Head of caudate nucleus (tissue), 42 donors: ENCODE measurements at places on chromosomes 2 and 18.

GRCh38 chr2:28155627-28156026 is 237.0 kb upstream of the FOSL2 start:
- DNase-seq = no peak

GRCh38 chr18:48452861-48453323 is 43.7 kb upstream of the ZBTB7C start:
- no peak for DNase-seq

- DNase-seq = no peak
Observed at GRCh38 chr18:74501386-74501785, 5.2 kb downstream of the CNDP2 start.

DNA sequence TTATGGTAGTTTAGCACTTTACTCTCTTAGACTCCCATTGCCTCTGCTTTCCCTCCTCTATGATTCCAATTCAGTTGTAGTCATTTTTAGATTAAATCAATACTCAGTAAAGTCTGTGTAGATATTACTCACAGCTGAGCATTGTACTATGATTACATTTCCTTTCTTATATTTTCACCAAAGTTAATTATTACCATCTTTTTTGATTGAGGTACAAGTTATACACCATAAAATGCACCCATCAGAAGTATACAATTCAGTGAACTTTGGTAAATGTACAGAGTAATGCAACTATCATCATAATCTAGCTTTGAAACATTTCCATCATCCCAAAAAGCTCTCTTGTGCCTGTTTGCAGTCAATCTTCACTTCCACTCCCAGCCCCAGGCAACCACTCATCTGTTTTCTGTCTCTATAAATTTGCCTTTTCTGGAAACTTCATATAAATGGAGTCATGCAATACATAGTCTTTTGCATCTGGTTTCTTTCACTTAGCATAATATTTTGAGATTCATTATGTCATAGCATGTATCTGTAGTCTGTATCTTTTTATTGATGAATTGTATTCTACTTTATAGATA is 30.2 kb upstream of the ETAA1 start:
- DNase-seq = no peak

- peak; percentile 85 for DNase-seq
Observed at GRCh38 chr2:234544659-234545611, 48.1 kb upstream of the ARL4C start.

GRCh38 chr2:148531235-148531634 is 113.3 kb upstream of the EPC2 start:
- no peak for DNase-seq

DNA sequence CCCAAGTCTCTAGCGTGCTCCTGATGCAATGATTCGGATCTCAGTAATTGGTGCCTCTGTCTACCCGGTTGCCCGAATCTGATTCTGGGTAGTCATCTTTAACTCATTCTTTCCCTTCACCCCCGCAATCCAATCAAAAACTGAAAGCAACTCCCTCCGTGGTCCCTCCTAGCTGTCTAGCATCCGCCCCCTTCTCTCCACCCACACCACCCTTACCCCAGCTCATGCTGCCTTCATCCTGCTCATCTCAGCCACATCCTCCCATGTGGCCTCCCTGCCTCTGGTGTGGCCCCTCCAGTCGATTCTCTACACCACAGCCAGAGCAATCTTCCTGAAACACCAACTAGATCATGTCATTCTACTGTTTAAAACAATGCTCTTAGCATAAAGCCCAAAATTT is 62.3 kb downstream of the TTC32 start:
- DNase-seq = no peak

- DNase-seq = no peak
Observed at GRCh38 chr2:219611866-219612576, 14.4 kb downstream of the STK11IP start.

DNA sequence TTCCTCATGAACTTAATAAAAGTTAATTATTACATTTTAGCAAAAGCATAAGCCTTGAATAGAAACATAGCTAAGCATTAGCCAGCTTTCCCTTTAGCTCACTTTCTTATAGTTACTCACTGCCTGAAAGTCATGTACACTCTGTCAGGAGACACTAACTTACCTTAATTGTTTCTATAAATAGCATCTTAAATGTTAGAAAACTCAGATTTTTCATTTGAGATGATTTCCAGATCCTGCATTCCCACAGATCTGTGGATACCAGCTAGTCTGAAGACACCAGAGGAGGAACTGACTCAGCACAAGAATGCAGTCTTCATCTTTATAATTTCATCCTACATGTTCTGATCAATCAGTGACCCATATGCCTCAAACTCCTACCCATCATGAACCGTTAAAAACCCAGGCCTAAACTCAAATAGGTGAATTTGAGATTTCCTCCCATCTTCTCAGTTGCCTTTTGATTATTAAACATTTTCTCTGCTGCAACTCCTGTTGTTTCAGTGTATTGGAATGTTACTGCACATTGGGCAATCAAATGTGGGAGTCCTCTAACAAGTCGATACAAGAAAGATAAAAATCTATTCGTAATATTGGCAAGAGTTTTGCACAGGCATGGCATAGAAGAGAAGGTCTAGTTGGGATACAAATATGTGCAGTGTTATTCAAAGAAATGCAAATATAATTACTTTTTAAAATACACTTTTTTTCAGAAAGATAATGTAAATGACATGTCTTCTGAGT is 857.4 kb upstream of the CDH2 start:
- DNase-seq = no peak

DNA sequence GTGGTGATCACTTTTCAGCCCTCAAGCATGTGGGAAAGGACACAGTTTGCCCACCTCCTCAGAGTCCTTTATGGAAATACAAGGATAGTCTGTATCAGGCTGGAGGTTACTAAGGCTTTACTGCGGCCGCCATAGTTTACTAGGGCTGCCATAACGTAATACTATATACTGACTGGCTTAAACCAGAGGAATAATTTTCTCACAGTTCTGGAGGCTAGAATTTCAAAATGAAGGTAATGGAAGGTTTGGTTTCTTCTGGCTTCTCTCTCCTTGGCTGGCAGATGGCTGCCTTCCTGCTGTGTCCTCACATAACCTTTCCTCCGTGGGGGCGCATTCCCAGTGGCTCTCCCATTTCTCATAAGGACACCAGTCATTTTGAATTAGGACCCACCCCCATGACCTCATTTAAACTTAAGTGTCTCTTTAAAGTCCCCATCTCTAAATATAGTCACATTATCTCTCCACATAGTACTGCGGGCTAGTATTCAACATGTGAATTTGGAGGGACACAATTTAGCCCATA is 12.5 kb upstream of the ATIC start:
- DNase-seq = no peak

DNA sequence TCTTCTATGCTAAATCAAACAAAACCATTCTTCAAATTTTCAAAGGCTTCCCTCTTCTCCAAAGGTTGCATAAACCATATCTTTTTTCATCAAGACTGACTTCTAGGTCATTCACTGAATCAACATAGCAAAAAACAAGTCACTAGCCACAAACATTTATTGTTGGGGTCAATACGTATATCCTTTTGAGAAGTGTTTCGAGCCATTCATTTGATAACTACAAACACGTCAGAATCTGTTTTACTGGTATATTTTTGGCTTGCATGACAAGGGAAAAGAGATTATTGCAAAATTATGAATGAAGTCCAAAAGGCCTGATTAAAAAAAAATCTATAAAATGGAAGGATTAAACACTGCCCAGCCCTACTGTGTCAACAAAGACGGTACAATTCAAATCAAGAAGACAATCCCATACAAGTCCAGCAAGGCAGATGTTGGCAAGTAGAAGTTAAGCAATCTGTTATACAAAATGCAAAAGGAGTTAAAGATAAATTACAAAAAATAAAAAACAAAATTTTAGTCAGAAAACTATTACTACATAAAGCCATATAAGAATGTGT is 222.4 kb downstream of the SRBD1 start:
- DNase-seq = no peak

DNA sequence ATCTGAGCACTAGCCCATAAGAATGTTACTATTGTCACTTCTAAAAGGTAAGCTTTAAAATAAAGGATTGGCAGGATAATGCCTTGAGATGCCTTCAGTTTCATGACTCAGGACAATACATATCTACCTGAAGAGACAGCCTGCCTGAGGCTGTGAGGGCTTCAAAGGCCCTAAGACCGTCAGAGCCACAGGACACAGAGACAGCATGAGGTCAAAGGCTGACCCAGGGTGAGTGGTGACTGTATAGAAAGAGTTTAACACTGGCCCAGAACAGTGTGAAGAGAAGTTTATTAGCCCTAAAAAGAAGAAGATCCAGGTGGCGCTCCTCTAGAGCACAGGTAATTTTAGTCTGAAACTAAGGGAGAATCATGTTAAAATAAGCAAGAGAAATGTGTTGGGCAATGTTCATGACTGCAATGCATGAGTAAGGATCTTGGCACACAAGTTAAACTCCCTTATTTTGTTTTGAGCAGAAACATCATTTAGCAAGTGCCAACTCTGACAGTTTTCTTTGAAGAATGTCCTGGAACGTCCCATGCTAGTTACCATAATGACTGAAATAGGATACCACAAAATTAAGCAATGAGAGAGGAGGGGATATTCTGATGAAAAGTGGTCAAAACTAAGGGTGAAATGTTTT is 78.1 kb upstream of the FAM110C start:
- DNase-seq = no peak

- no peak for DNase-seq
Observed at GRCh38 chr2:42787788-42788477, 4.5 kb downstream of the HAAO start.

GRCh38 chr2:200050921-200051610 is 95.7 kb downstream of the MAIP1 start:
- no peak for DNase-seq

GRCh38 chr2:24621779-24622538 is 130.9 kb downstream of the NCOA1 start:
- DNase-seq = no peak

DNA sequence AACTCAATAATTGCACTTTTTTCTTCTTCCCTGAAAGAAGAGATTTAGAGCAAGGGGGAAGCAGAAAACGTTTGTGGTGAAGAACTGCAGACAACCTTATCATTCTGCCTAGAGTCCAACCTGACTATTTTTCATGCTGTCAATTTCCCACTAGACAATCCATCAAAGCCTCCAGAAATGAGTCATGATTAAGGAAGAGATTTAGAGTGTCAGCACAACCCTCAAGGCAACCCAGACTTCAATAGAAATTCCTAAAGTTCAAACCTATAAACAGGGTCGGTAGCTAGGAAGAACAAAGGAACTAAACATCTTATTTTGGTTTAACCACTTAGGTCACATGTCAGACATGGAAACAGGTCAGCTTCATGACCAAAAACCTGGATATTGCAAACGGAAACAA is 86.9 kb downstream of the SLC25A12 start:
- DNase-seq = no peak

- peak; percentile 48 for DNase-seq
Observed at GRCh38 chr2:54503192-54503591, 47.1 kb downstream of the SPTBN1 start.

DNA sequence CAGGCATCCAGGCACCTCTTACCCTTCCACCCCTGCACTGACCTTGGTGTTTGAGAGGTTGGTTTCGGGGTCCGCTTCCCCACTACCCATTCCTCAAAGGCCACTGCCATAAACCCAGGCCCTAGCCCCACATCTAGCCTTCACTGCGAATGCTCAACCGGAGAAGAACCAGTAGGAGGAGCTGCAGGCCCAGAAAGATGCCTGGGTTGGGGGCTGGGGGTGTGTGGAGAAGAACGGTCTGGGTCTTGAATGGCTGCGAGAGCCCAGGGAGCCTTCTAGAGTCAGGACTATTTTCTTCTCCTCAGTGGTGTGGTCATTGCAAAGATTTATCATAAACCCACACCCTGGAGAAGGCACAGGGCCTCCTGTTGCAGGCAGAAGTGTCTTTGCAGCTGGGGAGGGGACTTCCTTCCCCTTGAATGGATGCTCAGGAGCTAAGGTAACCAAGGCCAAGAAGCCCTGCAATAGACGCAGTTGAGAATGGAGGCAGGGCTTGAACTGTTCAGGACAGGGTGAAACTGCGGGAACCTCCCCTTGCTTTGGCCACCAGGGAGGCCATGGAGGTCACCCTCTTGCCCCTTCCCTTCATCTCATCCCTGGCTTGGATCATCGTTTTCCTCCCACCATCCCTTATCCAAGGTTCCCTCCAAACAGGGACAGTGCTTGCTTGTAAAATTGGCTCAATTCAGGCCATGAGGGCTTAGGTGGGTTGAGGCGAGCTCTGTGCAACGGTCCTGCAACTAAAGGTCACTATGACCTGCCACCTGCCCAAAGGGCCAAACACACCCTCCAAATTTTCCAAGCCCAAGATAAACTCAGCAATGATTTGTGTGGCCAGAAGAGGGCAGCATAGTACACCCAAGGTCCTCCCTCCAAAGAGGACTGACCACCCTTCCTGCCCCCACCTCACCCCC is 20.9 kb downstream of the THNSL2 start:
- DNase-seq = no peak

GRCh38 chr2:25419678-25420242 is 78.0 kb upstream of the DNMT3A start:
- DNase-seq = no peak

DNA sequence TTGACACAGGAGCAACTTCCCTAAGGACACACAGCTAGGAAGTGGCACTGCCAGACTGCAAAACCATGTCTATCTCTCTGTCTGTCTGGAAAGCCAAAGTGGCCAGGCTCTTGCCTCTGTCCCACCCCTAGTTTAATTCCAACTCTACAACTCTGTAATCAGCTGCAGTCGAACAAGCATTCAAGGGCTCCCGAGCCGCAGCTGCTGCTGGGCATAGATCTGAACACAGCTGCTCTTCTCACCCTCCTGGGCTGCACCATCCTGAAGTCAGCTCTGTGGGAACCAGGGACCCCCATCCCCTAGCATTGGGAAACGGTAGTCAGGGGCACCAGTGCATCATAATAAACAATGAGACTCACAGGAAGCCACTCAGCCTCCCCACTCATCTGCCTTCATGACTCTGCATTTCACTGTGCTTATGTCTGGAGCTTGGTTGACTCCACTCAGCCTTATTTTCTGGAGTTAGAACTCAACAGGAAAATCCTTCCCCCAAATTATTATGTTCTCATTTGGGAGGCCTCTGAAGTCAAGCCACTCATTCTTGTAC is 44.4 kb upstream of the TMEM163 start:
- no peak for DNase-seq

DNA sequence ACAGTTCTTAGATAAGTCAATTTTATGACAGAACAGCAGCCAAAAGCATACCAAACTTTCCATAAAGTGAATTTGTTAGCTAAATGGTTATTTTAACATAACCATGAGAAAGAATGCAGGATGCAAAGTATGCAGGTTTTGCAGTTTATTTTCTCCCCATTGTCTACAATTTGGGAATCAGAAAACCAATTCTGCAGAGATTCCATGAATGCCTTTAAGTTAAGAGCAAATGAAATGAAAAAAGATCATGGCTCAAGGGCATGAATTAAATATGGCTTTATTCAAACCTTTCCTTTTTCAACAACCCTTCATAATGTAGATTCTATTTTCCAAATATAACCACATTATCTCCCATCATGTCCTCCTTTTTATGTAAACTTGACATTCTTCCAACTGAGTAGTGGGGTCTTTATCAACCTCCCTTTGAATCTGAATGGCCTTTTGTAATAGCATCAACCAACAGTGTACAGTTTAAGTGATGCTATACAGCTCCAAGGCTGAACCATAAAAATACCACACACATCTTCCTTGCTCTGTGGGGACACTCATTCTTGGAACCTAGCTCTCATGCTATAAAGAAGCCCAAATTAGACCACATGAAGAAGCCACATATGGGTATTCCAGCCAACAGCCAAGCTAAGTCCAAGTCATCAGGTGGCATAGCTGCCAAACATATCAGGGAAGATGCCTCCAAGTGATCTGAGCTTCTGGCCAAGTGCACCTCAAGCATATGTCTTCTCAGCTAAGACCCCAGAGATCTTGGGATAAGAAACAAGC is 49.8 kb downstream of the PIAS2 start:
- DNase-seq = no peak

- no peak for DNase-seq
Observed at GRCh38 chr18:35592298-35592697, 10.8 kb downstream of the GALNT1 start.

GRCh38 chr18:69537183-69537582 is 136.5 kb downstream of the DOK6 start:
- DNase-seq = no peak
